RPMI7951 (cell line): ENCODE measurements at places on chromosomes 2 and 18. TPM values are rescaled to one million over a fixed set of nuclear protein-coding genes. Genes with fewer than 3 reads are reported as not detected.

The VAPA gene
- 231 and 258 TPM in 2 replicates for total RNA-seq

The SYT4 gene
- total RNA-seq = not detected in 2 replicates

The FBXO15 gene
- total RNA-seq = 0.96 and 2.3 TPM in 2 replicates

The CELF4 gene
- total RNA-seq = not detected in 2 replicates

The MAPRE2 gene
- 24.3 and 32.0 TPM in 2 replicates for total RNA-seq
